ENCODE measurements at places on chromosomes 1 and 21.

DNA sequence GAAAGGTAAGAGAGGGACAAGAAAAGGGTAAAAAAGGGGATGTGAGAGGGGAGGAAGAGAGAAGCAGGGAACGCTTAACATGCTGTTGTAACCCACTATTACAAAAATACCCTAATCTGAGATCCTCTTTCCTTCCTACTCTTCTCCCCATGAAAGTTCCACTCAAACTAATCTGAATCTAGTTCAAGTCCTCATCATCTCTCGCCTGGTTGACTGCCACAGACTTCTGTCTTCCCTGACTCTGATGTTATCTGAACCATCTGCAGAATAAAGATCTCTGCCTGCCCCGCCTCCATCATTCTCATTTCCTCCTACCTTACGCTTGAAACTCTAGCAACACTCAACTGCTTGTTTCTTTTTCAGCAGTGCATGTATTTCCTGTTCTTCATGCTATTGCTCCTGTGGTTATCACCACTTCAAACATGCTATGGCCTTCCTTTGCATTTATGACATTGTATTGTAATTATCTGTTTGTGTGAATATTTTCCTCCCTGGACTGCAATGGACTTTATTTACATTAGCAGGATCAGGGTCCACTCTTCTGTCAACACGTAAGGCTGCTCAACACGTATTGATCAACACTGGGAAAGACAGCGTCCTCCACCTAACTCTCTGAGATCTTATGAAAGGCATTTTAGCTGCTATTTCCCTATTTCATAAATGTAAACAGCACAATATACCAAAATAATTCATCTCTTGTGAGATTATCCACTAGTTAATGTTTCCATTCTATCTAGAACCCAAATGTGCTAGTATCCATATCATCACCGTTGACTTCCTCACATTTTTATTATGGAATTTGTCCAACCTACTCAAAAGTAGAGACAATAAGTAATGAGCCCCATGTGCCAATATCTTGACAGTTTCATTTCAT is 215.5 kb upstream of the USP25 start:
- DNase-seq = no peak

- DNase-seq = no peak
Measured at GRCh38 chr1:90722874-90723589, 5.9 kb upstream of the BARHL2 start.

DNA sequence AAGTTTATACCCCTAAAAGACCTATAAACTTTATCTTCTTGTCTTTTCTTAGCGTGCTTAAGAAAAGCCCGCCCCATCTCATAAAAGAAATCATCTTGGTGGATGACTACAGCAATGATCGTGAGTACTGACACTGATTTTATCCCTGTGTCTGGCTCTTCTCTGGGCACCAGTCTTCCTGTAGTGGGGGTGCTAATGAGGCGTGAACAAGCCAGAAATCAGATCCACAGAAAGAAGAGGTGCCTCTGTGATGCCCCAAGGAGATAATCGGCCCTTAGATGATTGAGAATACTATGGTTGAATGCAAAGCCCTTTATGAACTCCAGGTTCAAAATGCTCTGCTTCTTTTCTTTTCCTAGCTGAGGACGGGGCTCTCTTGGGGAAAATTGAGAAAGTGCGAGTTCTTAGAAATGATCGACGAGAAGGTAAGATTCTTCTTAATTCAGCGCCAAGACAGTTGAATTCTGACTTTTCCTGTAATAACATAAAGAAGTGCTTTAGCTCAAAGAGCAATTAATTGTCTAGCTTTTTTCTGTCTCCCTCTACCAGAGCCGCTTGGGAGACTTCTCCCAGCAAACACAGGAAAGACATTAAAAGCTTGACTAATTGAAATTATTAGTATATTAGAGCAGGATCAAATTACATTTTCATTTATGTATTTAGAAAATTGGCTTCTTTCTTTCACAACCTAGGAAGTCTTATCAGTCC is 169.4 kb downstream of the GALNT2 start:
- no peak for DNase-seq

GRCh38 chr21:43302062-43302700 is 124.8 kb downstream of the SIK1 start:
- no peak for DNase-seq

GRCh38 chr1:68210027-68210426 is 22.3 kb downstream of the WLS start:
- peak; percentile 66 for DNase-seq

DNA sequence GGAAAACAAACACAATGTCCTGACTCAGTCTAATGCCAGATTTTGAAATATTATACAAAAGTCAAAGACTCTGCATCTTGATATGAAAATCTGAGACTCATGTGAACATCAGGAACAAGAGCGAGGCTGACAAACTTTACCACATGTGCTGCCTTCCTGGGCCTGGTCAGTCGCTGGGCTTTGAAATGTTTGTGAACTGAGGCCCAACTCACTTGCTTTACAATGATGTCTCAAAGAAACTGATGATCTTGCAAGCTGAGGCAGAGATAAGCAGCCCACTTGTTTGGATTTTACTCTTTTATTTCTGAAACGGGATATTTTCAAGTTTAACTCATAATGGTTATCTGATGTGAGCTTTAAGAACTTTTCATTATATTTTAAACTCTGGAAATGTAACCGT is 2.1 kb downstream of the BCAR3 start:
- no peak for DNase-seq

DNA sequence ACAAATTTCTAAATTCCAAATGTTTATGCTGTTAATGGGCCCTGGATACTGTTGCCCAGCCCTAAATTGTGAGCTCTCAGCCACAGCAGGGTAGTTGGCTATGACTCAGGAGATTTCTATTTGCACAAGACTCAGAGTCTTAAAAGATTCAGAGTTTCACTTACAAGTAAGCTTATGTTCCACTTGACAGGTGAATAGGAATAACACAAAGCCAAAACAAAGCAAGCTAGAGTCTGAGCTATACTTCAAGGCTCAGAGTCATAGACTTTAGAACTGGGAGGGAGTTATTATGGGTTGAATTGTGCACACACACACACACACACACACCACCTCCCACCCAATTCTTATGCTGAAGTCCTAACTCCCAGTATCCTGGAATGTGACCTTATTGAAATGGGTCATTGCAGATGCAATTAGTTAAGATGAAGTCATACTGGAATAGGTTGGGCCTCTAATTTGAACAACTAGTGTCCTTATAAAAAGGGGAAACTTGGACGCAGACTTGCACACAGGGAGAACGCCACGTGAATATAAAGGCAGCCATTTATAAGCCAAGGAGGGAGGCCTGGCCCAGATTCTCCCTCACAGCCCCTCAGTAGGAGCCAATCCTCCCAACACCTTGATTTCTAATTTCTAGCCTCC is 30.2 kb downstream of the PRDX6 start:
- DNase-seq = no peak

Data from endothelial cell of umbilical vein (primary cell).